NCI-H1694 (cell line): ENCODE measurements at places on chromosomes 2 and 18.

- no peak for DNase-seq
Measured at GRCh38 chr2:63484901-63485300, 103.4 kb downstream of the WDPCP start.

DNA sequence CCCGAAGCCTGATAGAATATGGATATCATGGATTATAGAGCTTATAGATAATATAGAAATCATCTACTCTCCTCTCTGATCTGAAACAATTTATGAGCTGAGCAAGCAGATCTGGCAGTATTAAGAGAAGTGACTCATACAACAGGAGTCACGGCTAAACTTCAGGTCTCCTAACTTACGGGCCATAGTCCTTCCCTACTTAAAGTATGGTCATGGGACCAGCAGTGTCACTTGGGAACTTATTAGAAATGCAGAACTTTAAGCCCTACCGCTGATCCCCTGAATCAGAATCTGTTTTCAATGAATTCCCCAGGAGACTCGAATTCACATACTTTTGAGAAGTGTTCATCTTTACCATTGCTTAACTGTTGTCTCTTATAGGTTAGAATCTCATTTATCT lies 195.7 kb upstream of the FANCL start:
- no peak for DNase-seq

DNA sequence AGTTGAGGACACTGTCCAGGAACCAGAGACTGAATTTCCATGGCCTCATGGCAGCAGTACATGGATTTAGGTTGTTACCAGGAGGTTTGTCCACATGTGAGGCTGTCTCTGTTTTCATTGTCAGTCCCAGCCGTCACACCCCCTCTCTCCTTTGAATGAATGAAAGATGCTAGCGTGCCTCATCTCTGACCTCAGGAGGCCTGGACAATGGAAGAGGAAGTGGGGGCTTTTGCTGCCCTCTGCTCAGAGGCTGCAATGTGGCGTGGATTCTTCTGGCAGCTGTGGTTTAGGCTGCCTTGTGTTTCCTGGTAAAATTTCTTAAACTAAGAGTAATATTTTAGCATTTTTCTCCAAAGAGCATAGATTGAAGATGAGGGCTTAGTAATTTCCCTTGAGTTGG lies 47.5 kb downstream of the RAB31 start:
- no peak for DNase-seq

- DNase-seq: no peak
Measured at GRCh38 chr2:8176887-8177286, 505.0 kb upstream of the ID2 start.

GRCh38 chr2:74137651-74138599 lies 9.8 kb downstream of the BOLA3 start:
- no peak for DNase-seq

DNA sequence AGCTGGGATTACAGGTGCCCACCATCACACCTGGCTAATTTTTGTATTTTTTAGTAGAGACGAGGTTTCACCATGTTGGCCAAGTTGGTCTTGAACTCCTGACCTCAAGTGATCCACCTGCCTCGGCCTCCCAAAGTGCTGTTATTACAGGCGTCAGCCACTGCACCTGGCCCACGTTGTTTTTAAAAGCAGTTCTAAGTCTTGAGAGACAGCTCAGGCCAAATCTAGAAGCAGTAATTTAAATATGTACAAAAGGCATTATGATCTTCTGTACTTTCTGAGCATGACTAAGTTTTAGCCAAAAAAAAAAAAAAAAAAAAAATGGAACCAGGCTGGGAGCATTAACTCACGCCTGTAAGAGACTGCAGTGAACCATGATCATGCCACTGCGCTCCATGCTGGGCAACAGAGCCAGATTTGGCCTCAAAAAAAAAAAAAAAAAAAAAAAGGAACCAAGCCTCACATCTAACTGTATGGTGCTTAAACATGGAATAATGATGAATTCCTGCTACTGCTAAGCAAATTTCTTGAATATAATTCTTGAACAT lies 4.0 kb downstream of the ABHD3 start:
- DNase-seq: no peak
